Neural crest cell (in vitro differentiated cells): ENCODE measurements at places on chromosomes 12 and 14.

- no peak for DNase-seq
These were observed 255.4 kb downstream of the DAD1 start for GRCh38 chr14:22333422-22334274.

- peak; percentile 17 for DNase-seq
These were observed 2.5 kb upstream of the TEP1 start for GRCh38 chr14:20415782-20416206.

DNA sequence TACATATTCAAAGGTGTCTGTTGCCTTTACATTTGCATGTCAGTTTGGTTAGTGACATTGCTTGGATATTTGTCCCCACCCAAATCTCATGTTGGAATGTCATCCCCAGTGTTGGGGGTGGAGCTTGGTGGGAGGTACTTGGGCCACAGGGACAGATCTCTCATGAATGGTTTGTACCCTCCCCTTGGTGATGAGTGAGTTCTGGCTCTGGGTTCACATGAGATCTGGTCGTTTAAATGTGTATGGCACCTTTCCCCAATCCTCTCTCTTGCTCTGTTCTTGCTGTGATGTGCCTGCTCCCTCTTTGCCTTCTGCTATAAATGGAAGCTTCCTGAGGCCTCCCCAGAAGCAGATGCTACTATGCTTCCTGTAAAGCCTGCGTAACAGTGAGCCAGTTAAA, 207.9 kb upstream of the DIO3 start:
- no peak for DNase-seq

GRCh38 chr12:5003025-5003666, 40.5 kb upstream of the KCNA5 start:
- DNase-seq, result peak; percentile 68

GRCh38 chr14:70665448-70666360, 24.0 kb downstream of the TTC9 start:
- no peak for DNase-seq

DNA sequence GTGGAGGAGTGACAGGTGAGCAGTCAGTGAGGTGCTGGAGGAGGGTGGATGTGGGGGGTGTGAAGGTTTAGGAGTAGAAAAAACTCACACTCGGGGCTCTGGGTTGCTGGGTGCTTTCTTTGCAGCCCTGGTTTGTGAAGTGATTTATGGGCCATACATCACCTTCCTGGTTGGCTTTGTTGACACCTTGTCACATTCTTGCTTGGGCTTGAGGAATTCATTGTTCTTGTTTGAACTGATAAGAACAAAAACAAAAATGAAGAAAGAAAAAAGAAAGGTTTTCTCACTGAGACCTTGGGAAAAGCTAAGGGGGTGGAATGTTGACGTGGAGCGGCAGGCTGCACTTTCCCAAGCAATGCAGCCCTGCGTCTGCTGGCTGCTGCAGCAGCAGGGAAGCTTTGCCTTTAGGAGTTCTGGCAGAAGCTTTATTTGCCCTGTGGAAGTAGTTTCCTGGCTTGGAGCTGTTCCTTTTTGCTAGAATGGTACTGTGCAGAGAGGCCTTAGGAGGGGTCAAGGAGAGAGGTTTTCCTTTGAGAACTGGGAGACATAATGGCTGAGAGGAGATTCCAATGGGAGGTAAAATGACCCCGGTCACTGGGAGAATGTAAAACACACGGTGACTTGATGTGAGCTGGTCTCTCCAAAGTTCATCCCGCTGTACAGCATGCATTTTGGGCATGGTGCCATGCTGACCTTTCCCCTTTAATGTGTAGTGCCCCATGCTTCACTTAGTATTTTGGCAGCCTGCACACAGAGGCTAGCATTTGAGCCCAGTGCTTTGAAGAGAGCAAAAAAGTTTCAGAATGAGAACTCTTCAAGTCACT, 52.8 kb downstream of the HMGA2 start:
- no peak for DNase-seq

GRCh38 chr14:93969082-93969828, 7.1 kb downstream of the ASB2 start:
- DNase-seq, result no peak

- DNase-seq, result no peak
These were observed 388.6 kb downstream of the GLT1D1 start for GRCh38 chr12:129241852-129242251.

- DNase-seq, result no peak
These were observed 63.2 kb upstream of the INSM2 start for GRCh38 chr14:35470755-35471154.

DNA sequence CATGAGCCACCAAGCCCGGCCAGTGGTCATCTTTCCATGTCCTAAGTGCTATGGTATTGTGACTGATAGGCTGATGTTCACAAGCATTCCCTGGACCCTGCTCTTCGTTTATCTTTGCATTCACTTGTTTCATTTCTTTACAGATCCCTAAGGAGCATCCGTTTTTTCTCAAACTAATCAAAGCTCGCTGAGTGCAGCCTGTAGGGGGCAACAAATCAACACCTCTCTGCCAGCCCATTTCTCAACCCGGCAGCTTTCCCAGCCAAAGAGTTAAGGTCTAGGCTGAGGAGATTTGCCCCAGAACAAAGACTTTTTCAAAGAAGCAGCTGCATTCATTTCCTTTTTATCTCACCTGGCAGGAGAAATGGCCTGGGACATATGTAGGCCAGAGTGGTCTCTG, 12.1 kb downstream of the SIRT4 start:
- no peak for DNase-seq

GRCh38 chr12:93461503-93461902, 5.8 kb upstream of the MRPL42 start:
- DNase-seq, result no peak

GRCh38 chr12:107335802-107336570, 242.6 kb upstream of the CRY1 start:
- DNase-seq, result no peak

GRCh38 chr12:109200825-109201495, 84.6 kb downstream of the ACACB start:
- no peak for DNase-seq

DNA sequence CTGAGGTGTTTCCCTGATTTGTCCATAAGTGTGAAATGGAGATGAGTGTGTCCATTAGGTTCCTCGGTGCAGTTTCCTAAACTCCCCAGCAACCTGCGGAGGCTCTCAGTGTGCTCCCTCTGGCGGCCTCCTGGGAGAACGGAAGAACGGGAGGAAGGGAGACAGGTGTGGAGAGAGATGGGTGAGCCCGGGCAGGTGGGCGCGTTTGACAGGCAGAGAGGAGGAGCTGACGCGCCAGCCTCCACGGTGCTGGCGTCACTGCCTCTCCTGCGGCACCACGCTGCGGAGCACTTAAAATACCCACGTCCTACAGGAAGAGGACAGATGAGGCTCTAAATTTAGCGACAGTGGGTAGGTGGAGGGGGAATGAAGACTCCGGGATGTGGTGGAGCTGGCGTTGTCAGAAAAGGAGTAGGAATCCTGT, 26.8 kb upstream of the PEX5 start:
- no peak for DNase-seq

- DNase-seq, result no peak
These were observed 3.3 kb downstream of the ACVR1B start for GRCh38 chr12:51954561-51955361.

- peak; percentile 96 for DNase-seq
These were observed 12.4 kb downstream of the FAM181A start for GRCh38 chr14:93939304-93940229.

- no peak for DNase-seq
These were observed 466.4 kb downstream of the MED13L start for GRCh38 chr12:115811045-115811444.

- no peak for DNase-seq
These were observed 306.8 kb downstream of the VRK1 start for GRCh38 chr14:97104029-97104428.

DNA sequence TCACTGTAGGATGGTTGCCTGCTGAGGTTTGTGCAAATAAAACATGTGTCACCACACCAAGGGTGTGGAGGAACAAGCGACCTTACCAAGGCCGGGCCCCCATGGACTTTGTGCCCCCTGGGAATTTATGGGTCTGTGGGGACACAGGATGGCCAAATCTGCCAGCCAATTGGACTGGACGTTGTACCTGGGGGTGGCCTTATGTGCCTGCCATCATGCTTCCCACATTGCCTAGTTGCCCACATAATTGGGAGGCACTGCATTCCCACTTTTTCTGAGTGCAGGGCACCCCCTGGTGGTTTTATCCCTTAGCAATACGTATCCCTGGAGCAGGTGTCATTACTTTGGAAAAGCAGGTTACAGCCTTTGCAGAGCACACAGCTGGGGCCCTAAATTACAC, 92.6 kb upstream of the TMPO start:
- DNase-seq, result no peak

GRCh38 chr14:67411370-67411769, 595 bp downstream of the PLEK2 start:
- DNase-seq, result no peak

- no peak for DNase-seq
These were observed 708 bp upstream of the IGFBP6 start for GRCh38 chr12:53096759-53097158.

GRCh38 chr14:90273532-90273931, 17.2 kb downstream of the PSMC1 start:
- DNase-seq, result no peak

- DNase-seq, result no peak
These were observed 11.8 kb downstream of the TRAPPC6B start for GRCh38 chr14:39158222-39158858.

GRCh38 chr12:25365340-25365730, 114.6 kb upstream of the KRAS start:
- no peak for DNase-seq

DNA sequence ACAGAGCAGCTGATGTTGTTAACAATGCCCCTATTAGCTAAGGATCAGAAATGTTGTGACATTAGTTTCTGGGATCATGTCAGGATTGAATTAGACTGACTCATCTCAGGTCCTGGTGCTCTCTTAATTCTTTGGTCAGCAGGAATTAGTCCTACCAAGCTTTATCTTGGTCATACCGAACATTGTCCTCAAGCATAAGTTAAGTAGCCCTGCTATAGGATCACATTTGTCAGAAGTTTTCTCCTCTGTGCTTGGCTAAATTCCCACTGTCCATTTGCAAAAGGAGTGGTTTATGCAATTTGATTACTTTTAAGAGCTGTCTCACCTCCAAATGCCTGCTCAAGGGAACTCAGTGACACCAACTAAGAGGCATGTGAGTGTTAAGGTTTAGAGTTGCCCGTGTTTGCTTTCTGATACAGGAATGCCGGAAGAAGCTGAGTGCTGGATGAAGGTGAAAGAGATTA, 48.4 kb upstream of the IFNG-AS1 start:
- no peak for DNase-seq

DNA sequence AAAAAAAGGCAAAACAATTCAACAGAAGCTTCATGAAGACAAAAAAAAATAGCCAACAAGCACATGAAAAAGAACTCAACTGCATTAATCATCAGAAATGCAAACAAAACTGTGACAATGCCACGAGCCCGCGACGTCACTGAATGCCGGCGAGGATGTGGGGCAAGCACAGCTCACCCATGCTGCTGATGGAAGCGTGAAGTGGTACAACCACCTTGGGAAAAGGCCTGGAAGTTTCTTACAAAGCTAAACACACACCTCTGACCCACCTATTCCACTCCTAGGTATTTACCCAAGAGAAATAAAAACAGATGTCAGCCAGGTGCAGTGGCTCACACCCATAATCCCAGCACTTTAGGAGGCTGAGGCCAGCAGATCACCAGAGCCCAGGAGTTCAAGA, 10.5 kb downstream of the BTBD6 start:
- DNase-seq, result no peak

DNA sequence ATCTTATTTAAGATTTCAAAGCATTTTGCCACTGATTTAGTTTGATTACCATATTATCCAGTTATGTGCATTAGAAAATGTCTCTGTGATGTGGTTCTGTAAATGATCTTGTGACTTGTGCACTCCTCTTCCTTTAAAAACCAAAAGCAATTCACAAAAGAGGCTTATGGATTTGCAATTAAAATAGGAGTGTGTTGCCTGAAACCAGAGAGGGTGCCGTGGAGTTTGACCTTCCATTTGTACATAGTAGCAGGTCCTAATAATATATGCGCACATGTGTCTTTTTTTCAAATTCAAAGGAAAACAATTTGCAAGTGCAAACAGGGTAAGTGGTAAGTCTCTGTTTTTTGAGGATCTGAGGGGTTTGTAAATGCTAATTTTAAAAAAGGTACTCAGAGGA, 470.9 kb downstream of the VRK1 start:
- no peak for DNase-seq

DNA sequence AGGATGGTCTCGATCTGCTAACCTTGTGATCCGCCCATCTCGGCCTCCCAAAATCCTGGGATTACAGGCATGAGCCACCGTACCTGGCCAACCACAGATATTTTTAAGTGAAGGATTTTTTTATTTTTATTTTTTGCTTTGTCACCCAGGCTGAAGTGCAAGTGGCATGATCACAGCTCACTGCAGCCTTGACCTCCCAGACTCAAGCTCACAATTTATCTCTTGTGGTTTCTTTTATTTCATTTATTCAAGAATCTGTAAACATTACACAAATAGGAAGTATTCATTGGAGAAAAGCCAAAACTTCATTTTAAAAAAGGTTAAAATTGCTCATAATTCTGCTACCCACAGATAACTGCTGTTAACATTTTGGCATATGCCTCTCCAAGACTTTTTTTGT, 13.3 kb downstream of the MOAP1 start:
- no peak for DNase-seq

DNA sequence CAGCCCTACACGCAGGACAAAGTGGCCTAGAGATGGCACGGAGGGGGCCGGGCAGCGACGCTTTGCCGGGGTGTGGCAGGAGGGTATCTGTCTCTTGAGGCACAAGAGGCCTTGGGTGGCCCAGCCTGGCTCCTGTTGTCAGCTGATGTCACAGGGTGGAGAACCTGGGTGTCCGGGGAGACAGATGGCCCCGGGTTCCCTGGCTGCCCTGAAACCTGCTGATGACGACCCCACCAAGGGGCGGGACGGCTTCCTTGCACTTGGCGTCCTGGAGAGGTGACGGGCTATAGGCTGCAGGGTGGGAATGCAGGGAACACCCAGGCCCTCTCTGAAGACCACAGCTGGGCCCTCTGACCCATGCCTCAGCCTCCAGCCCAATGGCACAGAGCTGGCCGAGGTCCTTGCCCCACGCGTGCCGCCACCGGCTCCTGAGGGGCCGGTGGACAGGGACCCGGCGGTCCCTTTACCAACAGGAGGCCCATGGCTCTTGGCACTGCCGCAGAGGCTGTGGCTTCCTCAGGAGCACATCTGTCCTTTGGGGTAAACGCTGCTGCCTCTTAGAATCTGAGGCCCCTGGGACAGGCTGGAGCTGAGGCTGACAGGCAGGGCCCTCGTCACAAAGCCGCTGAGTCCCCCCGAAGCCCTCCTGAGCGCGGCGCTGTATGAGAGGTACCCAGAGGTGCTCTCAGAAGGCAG, 16.4 kb downstream of the TRMT61A start:
- DNase-seq, result no peak

DNA sequence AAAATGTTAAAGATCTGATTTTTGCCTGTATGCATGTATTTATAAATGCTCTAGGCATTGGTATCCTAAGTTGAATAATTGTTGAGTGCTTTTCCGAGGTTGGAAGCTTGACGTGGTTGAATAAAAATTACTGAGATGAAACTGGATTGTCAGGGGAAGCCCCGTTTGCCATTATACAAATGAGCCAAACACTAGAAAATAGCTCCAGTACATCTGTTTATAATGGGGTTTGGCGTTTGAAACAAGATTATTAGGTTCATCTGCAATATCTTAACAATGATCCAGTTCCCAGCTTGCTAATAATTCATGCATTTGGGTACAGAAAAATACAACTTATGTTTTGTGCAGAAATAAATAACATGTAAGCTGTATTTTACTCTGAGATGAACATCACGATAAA, 789.6 kb downstream of the GALC start:
- DNase-seq, result no peak
